Common myeloid progenitor, CD34-positive (primary cell): ENCODE measurements at places on chromosomes 11 and 22.

GRCh38 chr22:27811778-27812177 is 10.2 kb upstream of the MN1 start:
- H3K36me3 ChIP-seq, result no peaks in the 10 kb centered on the region
- H3K4me3 ChIP-seq, result no peak overlapping the region
- no peaks in the 10 kb centered on the region for H3K4me1 ChIP-seq
- H3K27ac ChIP-seq, result no peak overlapping the region
- H3K27me3 ChIP-seq, result no peaks in the 10 kb centered on the region

GRCh38 chr11:24181395-24182047 is 315.3 kb upstream of the LUZP2 start:
- H3K27me3 ChIP-seq, result no peaks in the 10 kb centered on the region
- H3K36me3 ChIP-seq, result no peaks in the 10 kb centered on the region
- no peak overlapping the region for H3K4me3 ChIP-seq
- no peaks in the 10 kb centered on the region for H3K4me1 ChIP-seq
- no peak overlapping the region for H3K27ac ChIP-seq
- DNase-seq, result no peak

DNA sequence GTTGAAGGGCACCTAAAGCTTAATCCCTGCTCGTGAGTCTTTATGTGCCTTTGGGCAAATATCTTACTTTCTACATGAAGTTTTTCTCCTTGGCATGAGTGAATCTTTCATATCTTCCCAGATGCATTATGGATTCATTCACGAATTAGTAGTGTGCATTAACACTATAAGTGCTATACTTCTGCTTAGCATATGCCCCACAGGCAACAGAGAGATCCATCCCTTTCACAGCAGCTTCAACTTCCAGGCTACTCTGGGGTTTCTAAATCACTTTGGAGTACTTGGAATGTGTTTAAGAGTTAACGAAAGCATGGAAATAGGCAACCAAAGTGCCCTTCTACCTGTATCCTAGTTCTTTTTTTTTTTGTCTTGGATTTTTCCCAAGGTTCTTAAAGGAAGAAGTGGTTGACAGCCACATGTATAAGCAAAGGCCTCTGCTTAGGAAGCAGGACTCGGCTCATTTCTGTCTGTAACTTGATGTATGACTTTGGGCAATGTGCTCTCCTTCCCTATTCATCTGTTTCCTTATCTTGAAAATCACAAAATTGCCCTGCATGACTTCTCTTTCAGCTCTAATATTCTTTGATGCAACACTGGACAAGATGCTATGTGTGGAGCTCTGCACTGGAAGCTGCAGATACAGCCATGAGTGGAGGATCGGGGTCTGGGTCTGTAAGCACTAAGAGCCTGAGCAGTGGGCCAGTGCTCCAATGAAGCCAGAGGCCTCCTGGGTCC is 54.5 kb upstream of the ME3 start:
- no peaks in the 10 kb centered on the region for H3K4me1 ChIP-seq
- no peaks in the 10 kb centered on the region for H3K27me3 ChIP-seq
- H3K27ac ChIP-seq, result no peak overlapping the region

- no peaks in the 10 kb centered on the region for H3K27me3 ChIP-seq
- no peak overlapping the region for H3K4me3 ChIP-seq
- no peaks in the 10 kb centered on the region for H3K36me3 ChIP-seq
Measured at GRCh38 chr22:33130473-33130872, 72.3 kb upstream of the SYN3 start.

- H3K36me3 ChIP-seq, result no peaks in the 10 kb centered on the region
- no peak overlapping the region for H3K27ac ChIP-seq
- DNase-seq, result no peak
- H3K4me3 ChIP-seq, result no peak overlapping the region
Measured at GRCh38 chr11:31050061-31050765, 319.3 kb downstream of the DCDC1 start.

DNA sequence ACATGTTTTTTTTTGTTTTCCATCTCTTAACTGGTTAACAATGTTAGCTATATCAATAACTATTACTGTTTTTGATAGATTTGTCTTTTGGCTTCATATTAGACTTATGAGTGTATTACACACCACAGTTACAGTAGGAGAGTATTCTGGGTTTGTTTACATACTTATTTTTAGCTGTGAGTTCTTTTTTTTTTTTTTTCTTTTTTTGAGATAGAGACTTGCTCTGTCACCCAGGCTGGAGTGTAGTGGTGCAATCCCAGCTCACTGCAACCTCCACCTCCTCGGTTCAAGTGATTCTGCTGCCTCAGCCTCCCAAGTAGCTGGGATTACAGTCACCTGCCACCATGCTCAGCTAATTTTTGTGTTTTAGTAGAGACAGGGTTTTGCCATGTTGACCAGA is 28.0 kb downstream of the CNTF start:
- H3K36me3 ChIP-seq, result no peaks in the 10 kb centered on the region
- no peaks in the 10 kb centered on the region for H3K27me3 ChIP-seq
- DNase-seq, result no peak
- no peaks in the 10 kb centered on the region for H3K4me1 ChIP-seq
- H3K27ac ChIP-seq, result no peak overlapping the region

DNA sequence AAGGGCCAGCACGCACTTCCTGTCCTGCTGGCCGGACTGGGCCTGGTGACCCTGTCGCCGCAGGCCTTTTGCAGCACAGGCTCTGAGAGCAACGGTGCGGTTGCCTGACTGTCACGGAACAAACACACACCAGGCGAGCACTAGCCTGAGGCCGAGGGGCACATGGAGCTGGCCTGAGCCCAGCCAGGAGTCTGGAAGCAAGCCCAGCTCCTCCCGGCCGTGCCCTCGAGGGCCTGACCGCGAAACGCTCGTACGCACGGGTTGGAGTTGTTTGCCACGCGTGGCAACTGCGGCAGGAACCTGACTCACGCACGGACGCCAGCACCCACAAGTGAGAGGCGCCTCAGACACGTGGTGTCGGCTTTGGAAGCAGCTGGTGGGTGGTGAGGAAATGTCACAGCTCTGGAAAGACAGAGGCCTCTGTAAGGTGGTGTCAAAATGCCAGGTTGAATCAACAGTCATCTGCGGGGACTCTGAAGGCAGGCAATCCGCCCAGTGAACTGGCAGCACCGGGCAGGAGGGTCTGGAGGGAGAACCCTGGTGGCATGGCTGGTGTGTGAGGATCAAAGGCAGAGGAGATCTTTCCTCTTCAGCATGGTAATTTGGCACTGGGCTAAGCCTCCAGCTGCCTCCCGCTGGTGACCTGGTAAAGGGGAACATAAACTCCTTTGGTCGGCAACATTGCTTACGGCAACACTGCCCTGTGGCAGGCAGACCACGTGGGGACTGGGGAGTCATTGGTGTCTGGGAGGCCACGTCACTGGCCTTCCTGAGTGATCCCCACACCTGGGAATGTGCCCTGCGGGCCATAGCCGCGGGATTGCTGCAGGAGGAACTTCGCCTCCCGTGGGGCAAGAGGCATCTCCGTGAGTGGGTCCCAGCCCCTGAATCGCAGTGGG is 15.3 kb upstream of the IL17REL start:
- no peaks in the 10 kb centered on the region for H3K36me3 ChIP-seq
- no peak overlapping the region for H3K27ac ChIP-seq
- peaks cover 15% of the 10 kb centered on the region for H3K4me1 ChIP-seq
- no peak overlapping the region for H3K4me3 ChIP-seq
- no peaks in the 10 kb centered on the region for H3K27me3 ChIP-seq

DNA sequence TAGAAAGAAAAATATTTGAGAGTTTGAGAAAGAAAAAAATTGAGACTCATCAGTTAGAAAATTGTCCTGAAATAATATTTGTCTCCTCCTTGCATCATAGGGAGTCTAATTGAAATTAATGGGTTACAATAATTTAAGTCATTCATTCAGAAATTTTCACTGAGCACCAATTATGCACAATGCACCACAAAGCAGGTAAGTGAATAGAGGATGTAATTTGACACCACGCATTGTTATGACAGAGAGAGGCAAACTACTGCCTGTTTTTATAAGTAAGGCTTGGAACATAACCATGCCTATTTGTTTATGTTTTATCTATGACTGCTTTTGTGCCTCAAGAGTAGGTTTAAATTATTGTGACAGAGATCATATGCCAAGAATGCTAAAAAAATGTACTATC is 537.9 kb upstream of the FAT3 start:
- no peak for DNase-seq
- H3K4me1 ChIP-seq, result no peaks in the 10 kb centered on the region
- H3K36me3 ChIP-seq, result no peaks in the 10 kb centered on the region
- no peak overlapping the region for H3K27ac ChIP-seq
- H3K4me3 ChIP-seq, result no peak overlapping the region

GRCh38 chr11:47161134-47161854 is 15.4 kb downstream of the ARFGAP2 start:
- peak; percentile 59 for DNase-seq
- no peaks in the 10 kb centered on the region for H3K27me3 ChIP-seq
- no peak overlapping the region for H3K4me3 ChIP-seq

- peak overlapping the region; percentile 99 for H3K27ac ChIP-seq
- H3K36me3 ChIP-seq, result peaks cover 9% of the 10 kb centered on the region
- H3K4me3 ChIP-seq, result peak overlapping the region; percentile 64
- no peaks in the 10 kb centered on the region for H3K27me3 ChIP-seq
- peaks cover 15% of the 10 kb centered on the region for H3K4me1 ChIP-seq
Measured at GRCh38 chr11:72112978-72113808, 698 bp upstream of the ANAPC15 start.

- H3K27me3 ChIP-seq, result peaks cover 5% of the 10 kb centered on the region
- no peaks in the 10 kb centered on the region for H3K4me1 ChIP-seq
- H3K36me3 ChIP-seq, result no peaks in the 10 kb centered on the region
Measured at GRCh38 chr11:69791276-69792180, 16.4 kb upstream of the FGF4 start.

- peaks cover 6% of the 10 kb centered on the region for H3K4me1 ChIP-seq
- H3K27ac ChIP-seq, result no peak overlapping the region
- H3K4me3 ChIP-seq, result no peak overlapping the region
- H3K27me3 ChIP-seq, result no peaks in the 10 kb centered on the region
- no peaks in the 10 kb centered on the region for H3K36me3 ChIP-seq
Measured at GRCh38 chr11:69501891-69502860, 20.7 kb downstream of the LINC01488 start.

DNA sequence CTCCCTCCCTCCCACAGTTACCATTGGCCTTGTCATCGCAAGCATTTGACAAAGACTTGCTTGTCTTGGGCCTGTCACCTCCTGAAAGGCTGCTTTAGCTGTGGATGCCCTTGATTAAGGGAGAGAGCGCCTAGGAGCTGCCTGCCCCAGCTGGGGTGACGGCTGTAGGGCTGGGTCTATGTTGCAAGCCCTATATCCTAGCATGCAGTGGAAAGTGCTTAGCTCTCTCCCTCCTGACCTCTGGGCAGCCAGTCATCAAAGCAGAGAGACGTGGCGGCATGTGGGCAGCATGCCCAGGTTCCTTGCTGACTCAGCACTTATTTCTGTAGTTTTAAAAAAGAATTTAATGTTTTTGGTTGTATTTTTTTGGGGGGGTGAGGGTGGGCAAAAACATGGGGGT is 75.9 kb downstream of the BARX2 start:
- no peaks in the 10 kb centered on the region for H3K27me3 ChIP-seq
- H3K4me3 ChIP-seq, result no peak overlapping the region
- H3K27ac ChIP-seq, result no peak overlapping the region
- H3K4me1 ChIP-seq, result no peaks in the 10 kb centered on the region
- DNase-seq, result peak; percentile 53
- no peaks in the 10 kb centered on the region for H3K36me3 ChIP-seq

DNA sequence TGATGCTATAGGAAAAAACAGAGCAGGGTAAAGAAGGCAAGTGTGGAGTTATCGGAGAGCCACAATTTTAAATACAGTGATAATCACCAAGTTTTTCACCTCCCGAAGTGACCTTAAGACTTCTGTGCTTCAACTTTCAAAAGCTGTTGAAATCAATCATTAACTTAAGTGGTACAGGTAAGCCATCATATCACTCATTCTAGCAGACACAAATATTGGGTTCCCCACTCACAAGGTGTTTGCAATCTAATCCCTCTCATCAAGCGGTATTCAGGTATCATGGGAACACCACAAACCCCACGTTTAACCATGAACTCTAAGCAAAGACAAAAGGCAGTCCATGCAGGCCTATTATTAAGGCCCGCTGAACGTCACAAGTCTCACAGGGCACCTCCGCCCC is 26.8 kb downstream of the LARGE1 start:
- H3K27me3 ChIP-seq, result no peaks in the 10 kb centered on the region
- no peaks in the 10 kb centered on the region for H3K4me1 ChIP-seq
- H3K27ac ChIP-seq, result no peak overlapping the region
- no peak for DNase-seq
- H3K4me3 ChIP-seq, result no peak overlapping the region

DNA sequence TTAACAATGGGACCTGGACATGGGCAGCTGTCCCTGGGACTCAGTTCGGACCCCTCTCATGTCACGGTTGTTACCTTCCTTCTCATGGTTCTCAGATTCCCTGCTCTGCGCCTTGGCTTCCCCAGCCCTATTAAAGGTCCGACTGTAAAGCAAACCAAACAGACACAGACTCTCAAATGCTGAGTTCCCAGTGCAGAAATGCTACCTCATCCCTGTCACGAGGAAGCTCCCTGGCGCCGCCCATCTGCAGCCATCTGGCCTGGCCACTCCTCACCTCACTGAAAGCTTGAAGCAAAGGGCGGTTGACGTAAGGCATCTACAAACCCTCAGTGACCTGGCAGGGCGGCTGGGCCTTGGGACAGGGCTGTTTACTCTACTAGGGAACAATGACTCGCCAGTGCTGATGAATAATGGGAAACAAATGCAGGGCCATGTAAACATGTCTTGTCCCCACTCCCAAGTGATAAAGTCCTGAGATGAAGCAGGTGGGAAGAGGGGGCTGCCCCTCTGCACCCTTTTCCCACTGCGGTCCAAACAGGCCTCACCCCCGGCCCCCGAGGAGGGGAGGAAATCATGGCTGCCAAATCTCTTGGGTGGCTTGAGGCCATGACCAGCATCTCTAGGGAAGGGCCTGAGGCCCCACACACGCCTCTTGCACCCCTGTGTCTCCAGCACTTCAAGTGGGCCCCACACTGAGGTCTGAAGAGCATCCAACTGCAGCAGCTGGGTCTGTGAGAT is 49.3 kb downstream of the SCUBE1 start:
- H3K27me3 ChIP-seq, result no peaks in the 10 kb centered on the region
- peaks cover 31% of the 10 kb centered on the region for H3K4me1 ChIP-seq
- H3K4me3 ChIP-seq, result no peak overlapping the region
- no peak for DNase-seq
- H3K36me3 ChIP-seq, result no peaks in the 10 kb centered on the region
- no peak overlapping the region for H3K27ac ChIP-seq
